ENCODE measurements at places on chromosomes 7 and 10.

DNA sequence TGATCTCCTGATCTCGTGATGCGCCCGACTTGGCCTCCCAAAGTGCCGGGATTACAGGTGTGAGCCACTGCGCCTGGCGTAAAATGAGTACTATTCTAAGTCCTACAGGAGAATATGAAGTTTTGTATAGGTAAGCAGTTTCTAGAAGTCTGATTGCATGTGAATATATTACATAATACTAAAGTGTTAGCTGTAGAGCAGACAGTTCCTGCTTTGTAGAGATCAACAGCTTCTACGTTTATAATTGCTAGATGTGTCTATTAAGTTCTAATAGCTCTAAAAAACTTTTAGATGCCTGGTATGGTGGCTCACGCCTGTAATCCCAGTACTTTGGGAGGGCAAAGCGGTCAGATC, 8.5 kb downstream of the CRCP start:
- DNase-seq: no peak

GRCh38 chr10:49596493-49596809, 13.7 kb upstream of the SLC18A3 start:
- DNase-seq: no peak

GRCh38 chr10:118110750-118111149, 64.0 kb upstream of the RAB11FIP2 start:
- no peak for DNase-seq

DNA sequence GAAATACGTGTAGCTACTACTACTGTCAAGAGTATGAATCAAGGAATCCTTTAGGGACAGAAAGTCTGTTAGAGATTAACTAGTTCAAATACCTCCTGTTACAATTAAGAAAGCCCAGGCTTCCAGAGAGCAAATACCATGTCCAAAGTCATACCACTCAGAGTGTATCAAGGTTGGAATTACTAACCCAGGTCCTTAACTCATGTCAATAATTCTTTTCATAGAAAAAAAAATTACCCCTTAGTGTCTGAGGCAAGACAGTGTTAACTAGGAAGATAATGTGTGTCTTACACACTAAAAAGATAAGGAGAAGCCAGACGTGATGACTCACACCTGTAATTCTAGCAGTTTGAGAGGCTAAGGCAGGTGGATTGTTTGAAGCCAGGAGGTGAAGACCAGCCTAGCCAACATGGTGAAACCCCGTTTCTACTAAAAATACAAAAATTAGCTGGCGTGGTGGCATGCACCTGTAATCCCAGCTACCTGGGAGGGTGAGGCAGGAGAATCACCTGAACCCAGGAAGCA, 423.4 kb downstream of the SORCS1 start:
- no peak for DNase-seq

- no peak for DNase-seq
Measured at GRCh38 chr10:100009283-100009792, 409 bp downstream of the DNMBP start.

DNA sequence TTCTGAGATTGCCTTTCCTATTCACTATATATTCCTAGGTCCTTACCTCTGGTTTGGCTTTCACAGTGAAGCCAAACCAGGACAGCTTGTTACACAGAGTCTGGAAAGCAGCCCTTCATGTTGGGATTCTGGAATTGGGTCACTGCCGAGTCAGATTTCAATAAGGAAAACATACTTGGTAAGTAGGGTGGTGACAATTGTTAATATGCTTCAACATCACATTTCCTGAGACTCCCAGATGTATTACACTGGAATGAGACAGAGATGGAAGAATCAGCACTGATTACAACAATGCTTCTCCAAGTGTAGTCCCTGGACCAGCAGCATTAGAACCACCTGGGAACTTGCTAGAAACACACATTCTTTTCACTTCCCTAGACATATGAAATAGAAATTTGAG, 268.9 kb upstream of the SEMA3C start:
- no peak for DNase-seq

GRCh38 chr10:61417661-61418060, 35.5 kb downstream of the TMEM26 start:
- no peak for DNase-seq

DNA sequence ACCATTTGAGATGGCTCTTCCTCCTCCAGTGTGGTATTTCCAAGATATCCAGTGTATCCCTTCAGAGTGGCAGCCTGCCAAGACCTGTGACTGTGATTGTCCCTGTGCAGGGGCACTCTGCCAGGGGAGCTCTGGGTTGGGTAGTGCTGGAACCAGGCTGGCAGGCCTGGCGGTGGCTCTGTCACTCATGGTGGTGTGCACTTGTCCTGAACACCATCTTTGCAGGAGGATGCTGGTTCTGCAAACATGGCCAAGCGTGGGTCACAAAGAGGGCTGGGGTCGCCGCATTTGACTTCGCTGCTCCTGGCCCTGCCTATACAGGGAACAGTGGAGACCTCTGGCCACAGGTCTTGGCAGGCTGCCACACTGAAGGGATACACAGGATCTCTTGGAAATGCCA, 205.2 kb downstream of the PRPF18 start:
- no peak for DNase-seq

- no peak for DNase-seq
Measured at GRCh38 chr7:105016068-105016708, 2.2 kb downstream of the KMT2E start.

- DNase-seq: no peak
Measured at GRCh38 chr10:9819756-9820494, 1197.7 kb upstream of the CELF2 start.

DNA sequence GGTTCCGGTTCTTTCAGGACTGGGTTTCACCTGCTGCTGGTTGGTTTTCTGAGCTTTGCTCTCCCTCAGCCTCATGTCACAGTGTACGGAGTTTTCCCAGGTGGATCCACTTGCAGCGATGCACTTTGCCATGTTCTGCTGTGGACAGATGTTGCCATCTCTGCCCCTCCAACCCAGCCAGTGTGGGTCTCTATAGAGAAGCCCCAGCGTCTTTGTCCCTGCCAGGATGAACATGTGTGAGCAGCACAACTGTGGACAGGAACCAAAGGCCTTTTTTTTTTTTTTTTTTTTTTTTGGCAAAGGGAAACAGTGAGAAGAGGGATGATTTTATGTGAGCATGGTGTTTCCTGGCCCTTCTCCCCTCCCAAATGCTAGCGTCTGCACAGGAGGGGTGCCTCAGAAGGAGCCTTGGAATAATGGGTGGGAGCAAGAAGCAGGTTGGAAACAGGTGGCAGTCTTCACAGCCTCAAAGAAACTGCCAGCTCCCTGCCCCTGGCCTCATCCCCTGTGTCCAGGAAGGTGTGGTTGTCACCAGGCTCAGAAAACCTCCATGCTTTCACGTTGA, 106.5 kb downstream of the RPS24 start:
- DNase-seq: no peak

DNA sequence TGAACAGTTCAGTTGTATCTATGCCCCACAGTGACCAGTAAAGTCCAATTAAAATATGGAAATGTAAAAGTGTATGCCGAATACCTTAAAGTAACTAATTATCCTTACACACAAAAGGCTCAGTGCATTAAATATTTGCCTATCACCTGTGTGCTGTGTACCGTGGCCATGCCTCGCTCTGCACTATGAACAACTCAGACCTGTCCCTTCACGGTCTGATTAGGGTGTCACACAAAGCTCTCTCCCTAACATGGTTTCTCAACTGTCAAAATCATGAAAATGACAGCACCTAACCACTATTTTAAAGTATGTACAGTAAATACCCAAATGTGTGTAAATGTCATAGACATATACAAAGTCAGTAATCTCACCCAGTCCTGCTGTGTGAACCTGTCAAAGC, 43.1 kb downstream of the STK17A start:
- DNase-seq: no peak

DNA sequence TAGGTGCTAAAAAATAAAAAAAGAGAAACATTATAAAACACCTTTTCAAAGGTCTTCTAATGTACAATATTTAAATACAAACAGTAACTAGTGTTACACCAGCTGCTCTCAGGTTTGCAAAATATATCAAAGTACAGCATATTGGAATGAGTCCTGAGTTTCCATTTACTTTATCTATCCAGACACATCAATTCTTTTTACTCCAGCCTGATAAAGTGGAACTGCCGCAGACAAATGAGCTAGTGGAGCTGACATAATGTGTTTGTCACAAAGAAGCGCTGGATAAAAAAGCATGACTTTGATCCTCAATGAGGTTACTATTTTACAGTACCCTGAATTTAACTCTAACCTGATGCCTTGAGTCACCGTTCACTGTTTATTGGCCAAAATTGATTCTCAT, 1243.1 kb downstream of the GATA3 start:
- DNase-seq: no peak

GRCh38 chr10:120634659-120635058, 177.6 kb downstream of the PLPP4 start:
- no peak for DNase-seq

DNA sequence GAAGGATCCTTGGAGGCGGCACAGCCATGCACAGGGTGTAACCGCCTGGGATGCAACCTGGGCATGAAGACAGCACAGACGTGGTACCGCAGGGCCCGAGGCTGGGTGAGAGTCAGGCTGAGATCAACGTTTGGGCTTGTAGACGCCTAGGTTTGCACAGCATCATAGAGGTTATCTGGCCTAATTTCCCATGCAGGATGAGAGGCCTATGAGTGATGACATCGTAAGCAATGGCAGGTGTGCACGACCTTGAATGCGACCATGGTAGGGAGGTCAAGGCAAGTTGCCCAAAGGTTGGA, 7.5 kb downstream of the CALML3 start:
- DNase-seq: no peak

- DNase-seq: no peak
Measured at GRCh38 chr10:114538181-114538906, 119.7 kb downstream of the ABLIM1 start.

DNA sequence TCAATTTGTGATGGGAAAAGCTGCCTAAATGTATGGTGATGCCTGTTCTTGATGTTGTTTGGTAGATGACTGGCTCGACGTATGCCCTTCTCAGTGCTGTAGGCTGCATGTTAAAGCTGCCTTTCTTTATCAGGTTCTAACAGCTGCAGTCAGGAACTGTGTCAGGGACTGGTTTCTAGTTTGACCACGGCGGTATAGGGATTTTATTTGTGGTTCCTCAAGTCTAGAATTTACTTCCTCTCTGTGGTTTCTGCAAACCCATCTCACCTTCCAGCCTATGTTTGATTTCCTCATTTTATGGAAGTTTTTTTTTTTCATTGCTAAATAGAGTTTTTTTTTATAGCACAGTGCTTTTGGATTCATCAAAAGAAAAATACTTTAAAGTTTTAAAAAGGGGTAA, 26.5 kb downstream of the LMTK2 start:
- no peak for DNase-seq

- no peak for DNase-seq
Measured at GRCh38 chr10:132520177-132520811, 17.3 kb upstream of the INPP5A start.

DNA sequence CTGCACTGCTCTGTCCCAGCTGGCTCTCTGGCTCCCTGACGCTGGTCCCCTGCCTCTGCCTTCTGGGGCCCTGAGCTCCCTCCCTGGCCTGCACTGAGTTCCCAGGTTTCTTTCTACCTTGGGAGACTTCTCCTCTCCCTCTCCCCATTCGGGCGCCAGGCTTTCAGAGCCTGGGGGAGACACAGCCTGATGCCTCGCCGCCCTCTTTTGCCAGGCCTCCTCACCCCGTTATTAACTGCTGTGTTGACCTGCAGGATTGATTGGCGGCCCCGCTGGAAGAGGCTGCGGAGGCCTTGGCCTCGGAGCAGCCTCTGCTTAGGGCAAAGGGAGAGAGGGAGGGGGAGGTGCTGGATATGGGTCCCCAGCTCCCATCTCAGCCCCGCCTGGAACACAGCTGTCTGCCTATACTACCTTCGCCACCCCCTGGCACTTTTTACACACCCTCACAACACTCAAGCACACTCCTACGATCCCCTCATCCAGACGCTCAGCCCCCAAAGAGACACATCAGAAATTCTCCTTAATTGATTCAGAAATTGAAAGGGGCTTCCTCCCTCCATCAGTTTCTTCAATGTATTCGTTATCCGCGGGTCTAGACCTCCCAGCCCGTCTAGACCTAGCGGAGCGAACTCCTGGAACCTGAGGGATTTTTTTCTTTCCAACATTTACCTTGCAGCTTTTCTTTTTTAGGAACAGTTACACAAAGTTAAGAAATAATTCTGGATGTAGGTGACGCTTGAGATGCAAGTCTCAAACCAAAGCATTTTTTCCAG, 7.1 kb upstream of the PAX2 start:
- no peak for DNase-seq

GRCh38 chr10:129203819-129204218, 263.2 kb upstream of the MGMT start:
- DNase-seq: no peak

- no peak for DNase-seq
Measured at GRCh38 chr10:67606572-67606971, 89.4 kb downstream of the CTNNA3 start.

GRCh38 chr10:86545101-86545500, 23.5 kb upstream of the WAPL start:
- DNase-seq: no peak

DNA sequence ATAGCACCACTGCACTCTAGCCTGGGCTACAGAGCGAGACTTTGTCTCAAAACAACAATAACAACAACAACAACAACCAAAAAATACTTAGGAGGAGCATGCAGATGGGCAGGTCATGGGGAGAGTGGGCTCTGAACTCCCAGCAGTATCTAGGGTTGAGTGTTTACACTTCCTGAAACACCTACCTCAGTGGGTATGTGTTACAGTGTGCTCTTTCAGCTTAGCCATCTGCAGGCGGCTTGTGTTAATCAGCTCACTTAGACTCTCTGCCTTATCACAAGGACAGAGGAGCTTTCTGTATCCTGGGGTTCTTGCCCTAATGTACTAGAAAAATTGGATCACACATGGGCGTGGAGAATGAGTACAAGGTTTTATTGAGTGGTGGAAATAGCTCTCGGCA, 340.2 kb downstream of the KIF20B start:
- no peak for DNase-seq

DNA sequence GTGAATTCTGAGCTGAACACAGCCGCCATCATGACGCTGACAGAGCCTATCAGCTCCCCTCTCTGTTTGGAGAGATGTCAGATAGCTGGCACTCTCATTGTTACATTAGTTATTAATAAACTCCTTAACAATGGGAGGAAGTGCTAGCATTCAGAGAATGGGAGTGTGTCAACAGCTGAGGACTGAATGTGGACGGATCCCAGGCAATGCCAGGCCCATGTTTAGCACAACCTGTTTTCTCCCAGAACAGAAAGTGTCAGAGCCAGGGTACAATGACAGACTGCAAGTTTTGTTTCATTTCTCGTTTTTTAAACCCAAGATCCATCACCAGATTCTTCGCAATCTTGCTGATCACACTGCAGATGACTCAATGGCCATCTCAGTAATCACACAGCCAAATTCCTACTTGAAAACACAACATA, 99.6 kb downstream of the PRPF18 start:
- DNase-seq: no peak

- no peak for DNase-seq
Measured at GRCh38 chr7:137386966-137387365, 43.4 kb upstream of the PTN start.

DNA sequence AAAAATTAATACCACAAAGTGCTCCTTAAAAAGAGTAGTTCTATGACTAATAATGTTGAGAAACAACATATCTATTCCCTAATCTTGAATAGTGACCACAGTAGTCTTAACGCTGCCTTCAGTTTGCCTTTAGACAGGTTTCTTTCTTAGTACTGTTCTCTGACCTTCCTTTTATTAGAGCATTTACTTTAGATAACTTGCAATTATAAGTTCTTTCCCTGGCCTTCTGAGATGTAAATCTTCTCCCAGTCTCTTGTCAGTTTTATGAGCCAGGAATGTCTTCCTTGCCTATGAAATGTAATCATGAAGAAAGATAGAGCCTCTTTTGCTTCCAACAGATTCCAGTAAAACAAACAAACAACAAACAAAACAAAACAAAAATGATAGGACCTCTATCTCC, 1119.8 kb upstream of the LRRTM3 start:
- DNase-seq: no peak

GRCh38 chr10:99983280-99983988, 26.3 kb downstream of the DNMBP start:
- no peak for DNase-seq
